ENCODE measurements at places on chromosomes 3 and 15.

- no peak for DNase-seq
Observed at GRCh38 chr3:2589336-2589969, 490.8 kb downstream of the CNTN4 start.

DNA sequence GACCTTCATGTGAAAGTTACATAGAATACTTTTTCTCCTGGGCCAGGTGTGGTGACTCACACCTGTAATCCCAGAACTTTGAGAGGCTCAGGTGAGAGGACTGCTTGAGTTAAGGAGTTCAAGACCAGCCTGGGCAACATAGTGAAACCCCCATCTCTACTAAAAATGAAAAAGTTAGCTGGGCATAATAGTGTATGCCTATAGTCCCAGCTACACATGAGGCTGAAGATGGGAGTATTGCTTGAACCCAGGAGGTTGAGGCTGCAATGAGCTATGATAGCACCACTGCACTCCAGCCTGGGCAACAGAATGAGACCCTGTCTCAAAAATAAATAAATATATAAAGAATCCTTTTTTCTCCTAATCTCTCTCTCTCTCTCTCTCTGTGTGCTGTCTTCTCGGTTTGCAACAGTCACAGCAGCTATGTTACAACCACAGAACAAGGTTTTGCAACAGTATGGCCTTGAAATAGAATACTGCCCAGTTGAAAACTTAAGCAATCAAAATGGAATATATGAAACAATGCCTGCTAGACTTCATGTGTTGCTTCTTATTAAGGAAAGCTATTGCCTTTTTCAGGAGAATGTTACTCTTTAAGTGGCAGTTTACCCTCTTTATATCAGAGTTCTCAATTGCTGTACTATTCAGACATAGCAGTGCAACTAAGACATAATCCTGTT is 12.3 kb upstream of the DENND4A start:
- no peak for DNase-seq

GRCh38 chr3:30607032-30607833 is 832 bp downstream of the TGFBR2 start:
- peak; percentile 62 for DNase-seq

DNA sequence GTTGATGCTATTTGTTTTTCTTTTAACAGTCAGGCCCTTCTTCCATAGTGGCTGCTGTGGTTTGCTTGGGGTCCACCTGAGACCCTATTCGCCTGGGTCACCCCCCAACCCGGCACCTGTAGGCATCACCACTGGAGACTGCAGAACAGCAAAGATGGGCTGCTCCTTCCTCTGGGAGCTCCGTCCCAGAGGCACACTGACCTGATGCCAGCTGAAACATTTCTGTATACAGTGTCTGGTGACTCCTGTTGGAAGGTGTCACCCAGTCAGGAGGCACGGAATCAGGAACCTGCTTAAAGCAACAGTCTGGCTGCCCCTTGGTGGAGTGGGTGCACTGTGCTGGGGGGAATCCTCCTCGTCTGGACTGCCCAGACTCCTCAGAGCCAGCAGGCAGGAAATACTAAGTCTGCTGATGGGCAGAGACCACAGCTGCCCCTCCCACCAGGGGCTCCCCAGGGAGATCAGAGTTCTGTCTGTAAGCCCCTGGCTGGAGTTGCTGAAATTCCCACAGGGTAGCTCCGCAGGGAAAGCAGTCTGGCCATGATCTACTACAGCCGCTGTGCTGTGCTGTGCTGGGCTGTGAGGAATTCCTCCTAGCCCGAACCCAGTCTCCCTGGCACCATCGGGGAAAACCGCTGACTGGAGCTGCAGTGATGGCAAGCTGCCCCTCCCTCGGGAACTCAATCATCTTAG is 248.2 kb downstream of the TBC1D5 start:
- no peak for DNase-seq

- no peak for DNase-seq
Observed at GRCh38 chr3:123757281-123757940, 126.7 kb downstream of the MYLK start.

GRCh38 chr15:40855706-40856234 is 11.9 kb downstream of the SPINT1 start:
- no peak for DNase-seq

- DNase-seq, result no peak
Observed at GRCh38 chr3:81218023-81218422, 543.4 kb downstream of the GBE1 start.

DNA sequence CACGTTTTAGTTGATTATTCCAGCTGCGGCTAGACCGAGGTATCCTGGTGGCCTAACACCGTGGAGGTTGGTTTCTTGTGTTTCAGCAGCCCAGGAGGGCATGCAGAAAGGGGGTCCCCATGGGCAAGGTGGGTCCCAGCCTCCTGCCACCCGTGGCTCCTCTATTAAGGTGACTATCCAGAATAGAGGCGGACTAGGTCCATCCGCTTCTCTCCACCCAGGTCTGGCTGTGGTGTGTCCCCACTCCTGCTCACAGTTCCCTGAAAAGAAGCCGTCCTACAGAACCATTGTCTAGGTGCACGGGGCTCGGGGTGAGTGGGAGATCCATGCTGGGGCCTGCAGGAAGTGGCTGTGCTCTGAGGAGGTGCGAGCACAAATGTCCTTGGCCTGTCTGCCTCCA is 81.5 kb downstream of the WNT7A start:
- no peak for DNase-seq

GRCh38 chr3:139558351-139559266 is 19.1 kb upstream of the RBP1 start:
- no peak for DNase-seq

- no peak for DNase-seq
Observed at GRCh38 chr3:146948186-146948585, 343.0 kb upstream of the PLSCR5 start.

DNA sequence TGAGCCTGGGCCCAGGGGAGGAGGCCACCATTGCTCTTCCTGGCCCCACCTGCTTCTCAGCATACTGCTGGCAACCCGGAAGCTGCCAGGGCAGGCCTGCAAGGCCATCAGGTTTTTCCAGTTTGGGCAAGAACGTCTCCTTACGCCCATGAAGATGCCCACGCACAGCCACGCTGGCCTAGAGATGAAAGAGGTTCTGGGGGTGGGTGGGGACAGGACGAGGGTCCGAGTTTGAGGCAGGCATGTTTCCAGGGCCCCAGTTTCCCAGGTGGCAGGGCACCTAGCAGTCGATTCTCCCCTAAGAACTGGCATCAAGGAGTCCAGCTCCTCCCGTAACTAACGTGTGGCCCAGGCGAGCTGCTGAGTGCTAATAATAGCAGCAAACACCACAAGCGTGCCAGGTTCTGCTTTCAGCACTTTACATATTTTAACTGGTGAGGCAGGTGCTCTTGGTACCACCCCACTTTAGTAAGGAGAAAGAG is 45.8 kb downstream of the ZNF710 start:
- no peak for DNase-seq

GRCh38 chr3:49283997-49284396 is 7.0 kb upstream of the C3orf62 start:
- no peak for DNase-seq

DNA sequence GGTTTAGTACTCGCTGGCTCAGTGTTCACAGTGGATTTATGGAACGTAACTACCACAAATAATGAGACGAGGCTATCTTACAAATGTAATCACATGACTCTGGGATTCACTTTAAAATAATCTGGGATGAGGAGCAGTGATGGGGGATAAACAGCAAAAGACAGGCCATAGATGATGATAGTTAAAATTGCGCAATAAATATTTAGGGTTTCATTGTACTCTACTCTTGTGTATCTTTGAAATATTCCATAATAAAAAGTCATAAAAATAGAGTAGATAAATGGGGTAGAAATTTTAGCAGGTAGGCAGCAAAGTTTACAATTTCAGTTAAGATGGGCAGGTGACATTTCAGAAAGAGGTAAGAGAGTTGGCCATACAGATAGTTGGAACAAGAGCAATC is 196.6 kb downstream of the KCNMB2 start:
- no peak for DNase-seq

DNA sequence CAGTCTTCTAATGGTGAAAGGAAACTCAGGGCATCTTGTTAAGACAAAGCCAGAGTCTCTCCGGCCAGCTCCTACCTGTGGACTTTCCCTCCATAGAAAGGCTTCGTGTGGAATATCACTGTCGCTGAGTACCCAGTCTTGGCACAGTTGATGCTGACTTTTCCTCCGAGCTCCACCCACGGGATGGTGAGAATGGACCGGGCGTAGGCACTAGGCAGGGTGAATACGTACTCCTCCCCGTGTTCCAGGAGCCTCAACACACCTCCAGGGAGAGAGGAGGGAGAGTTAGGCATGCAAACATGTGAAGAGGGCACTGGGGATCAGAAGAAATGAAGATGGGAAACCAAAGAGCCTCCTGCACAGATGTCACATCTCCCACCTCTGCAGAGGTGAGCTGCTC is 138.0 kb downstream of the STT3B start:
- no peak for DNase-seq

DNA sequence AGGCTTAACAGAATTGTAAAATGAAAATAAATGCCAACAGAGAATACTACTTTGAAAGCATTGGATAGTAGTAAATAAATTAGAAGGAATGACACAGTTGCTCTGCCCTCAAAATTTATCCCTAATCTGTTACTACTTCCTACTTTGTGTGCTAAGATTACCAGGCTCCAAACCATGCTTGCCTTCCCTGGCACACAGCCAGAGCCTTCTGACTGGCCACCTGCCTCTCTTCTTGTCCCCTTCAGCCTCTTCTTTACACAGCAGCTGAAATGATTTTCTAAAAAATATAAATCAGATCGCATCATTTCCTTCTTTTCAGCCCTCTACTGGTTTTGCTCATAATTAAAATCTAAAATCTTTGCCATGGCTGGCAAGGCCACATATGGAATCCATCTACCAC is 334.1 kb downstream of the FHIT start:
- no peak for DNase-seq

- DNase-seq, result no peak
Observed at GRCh38 chr3:111069974-111070771, 1.4 kb upstream of the NECTIN3 start.

DNA sequence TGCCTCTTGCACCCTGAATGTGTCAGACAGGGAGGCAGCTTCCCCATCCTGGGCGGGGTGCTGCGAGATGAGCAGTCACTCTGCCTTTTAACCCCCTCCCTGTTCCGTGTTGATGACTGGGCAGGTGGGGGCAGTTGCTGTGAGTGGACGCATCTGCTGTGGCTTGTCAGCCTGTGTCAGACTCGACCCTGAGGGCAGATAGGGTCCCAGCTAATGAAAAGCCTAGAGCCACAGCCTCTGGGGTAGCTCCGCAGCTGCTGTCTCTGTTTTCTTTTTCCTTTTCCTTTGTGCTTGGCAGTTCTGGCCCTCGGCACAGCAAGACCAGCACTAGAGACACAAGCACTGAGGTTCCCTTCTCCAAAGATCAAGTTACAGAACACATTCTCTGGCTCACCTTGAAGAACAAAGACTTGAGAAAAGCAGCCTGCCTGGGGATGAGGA is 43.0 kb upstream of the GLCE start:
- DNase-seq, result no peak

DNA sequence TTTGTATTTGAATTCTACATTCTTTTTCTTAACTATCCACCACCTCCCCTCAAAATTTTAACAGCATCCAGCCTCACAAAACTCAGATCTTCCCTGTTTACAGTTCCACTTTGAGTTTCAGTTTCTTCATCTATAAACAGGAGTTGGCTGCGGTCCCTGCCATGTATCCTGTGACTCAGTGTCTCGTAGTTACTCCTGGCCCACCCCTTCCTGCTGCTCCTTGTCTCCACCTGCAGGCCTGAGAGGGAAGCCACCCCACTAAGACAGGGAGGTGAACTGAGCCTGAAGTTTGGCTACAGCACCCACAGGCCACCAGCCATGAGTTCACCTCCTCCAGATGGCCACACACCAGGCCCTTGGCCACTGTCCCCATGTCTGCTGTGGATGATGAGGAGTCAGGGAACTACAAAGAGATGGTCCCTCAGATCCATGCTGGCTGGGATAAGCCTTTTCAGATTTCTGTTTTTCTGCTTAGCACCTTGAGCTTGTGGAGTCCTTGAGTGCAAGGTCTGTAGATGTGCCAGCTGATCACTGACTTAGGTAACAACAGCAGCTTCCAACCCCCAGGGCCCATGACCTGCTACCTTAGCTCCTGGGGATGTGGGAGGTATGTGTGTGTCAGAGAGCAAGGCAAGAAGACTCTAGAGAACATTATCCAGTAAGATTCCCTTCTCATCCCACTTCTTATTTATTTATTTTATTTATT is 37.5 kb downstream of the CD86 start:
- DNase-seq, result peak; percentile 3

DNA sequence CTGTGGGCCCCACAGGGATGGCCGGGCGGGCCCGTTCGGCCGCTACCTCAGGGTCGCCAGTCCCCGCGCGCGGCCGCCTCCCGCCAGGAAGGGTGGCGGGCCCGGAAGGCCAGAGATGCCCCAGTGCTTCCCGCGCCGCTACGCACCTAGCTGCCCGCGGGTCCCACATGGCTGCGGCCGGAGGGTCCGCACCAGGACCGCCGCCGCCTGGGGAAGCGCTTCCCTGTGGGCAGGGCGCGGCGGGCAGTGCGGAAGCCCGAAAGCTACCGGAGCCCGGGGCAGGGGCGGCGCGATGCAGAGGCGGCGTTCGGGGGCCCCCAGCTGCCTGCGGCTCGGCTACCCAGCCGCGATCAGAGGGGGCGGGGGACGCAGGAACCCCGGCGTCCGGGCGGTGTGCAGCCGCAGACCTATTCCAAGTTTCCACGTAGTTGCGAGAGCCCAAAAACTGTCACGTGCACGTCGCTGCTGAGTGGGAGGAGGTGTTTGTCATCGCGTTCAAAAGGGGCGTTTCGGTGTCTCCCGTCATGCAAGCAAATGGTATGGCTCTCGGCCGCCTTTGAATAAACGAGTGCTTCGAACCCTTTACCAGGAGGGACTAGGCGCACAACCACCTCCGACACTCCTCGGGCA is at the start of gene TRANK1:
Gene TRANK1, minus strand, starts transcription at position 414 of the 630 bp plus-strand sequence. Its CDS starts 245 bp downstream, at position 169.
- peak; percentile 78 for DNase-seq

DNA sequence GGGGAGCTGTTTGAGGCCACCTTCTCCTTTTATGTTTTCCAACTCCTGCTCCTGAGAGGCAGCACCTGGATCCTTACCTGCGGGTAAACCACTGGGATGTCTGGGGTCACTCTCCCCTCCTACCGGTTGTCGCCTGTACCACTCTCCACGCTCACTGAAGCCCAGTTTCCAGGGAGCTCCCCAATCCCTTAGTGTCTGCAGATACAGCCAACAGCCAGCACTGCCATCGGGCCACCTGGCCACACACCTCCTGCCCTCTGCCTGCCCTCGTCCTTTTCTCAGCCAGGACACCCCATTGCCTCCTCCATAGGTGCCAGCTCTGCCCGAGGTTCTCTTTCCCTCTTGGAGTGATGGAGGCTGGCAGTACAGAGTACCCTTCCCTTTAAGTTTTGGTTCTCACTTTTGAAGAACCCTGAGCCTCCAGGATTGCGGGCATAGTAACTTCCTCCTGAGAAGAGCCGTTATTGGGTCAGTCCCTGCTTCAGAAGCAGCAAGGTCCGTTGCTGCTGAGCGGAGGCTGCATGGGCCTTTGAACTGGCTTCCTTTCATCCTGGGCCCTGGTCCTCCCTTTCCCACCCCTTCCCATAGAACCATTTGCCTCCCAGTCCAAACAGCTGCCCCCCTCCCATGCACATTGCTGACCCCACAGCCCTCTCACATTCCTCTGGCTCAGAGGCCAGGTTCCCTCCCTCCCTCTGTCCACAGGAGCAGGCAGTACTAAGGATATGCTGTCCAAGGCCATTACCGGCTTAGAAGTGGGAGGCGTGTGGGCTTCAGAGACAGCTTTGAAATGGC is 30.9 kb downstream of the ARNT2 start:
- DNase-seq, result no peak

All from activated CD4-positive, alpha-beta T cell treated with anti-CD3 and anti-CD28 coated beads, Interleukin-2, amount 50 U/mL, for 1 hour (primary cell).